ENCODE measurements at places on chromosomes 4 and X.

DNA sequence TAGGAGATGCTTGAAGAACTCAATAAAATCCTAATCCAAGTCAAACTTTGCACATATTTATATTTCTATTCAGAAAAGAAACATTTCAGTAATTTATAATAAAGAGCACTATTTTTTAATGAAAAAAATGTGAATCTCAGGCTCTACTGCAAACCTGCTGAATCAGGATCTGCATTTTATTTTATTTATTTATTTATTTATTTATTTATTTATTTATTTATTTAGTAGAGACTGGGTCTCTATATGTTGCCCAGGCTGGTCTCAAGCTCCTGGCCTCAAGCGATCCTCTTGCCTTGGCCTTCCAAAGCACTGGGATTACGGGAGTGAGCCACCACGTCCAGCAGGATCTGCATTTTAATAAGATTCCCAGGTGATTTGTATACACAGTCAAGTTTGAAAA is 16.0 kb downstream of the SUPT20HL1 start:
- no peak for DNase-seq

DNA sequence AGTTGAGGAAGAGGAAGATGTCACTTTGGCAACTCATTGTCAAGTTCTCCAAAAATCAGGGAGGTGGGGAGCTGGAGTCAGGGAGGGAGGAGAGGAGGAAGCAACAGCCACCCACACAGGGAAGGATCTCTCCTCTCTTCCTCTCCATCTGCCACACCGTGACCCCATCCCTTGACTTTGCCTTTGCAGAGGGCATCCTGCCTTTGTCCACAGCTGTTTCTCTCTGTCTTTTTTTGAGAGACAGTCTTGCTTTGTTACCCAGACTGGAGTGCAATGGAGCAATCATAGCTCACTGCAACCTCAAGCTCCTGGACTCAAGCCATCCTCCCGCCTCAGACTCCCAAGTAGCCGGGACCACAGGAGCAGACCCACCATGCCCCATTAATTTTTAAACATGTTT is 276.0 kb downstream of the SHOX start:
- no peak for DNase-seq

GRCh38 chrX:47936224-47936939 is 67.4 kb downstream of the ZNF182 start:
- no peak for DNase-seq

DNA sequence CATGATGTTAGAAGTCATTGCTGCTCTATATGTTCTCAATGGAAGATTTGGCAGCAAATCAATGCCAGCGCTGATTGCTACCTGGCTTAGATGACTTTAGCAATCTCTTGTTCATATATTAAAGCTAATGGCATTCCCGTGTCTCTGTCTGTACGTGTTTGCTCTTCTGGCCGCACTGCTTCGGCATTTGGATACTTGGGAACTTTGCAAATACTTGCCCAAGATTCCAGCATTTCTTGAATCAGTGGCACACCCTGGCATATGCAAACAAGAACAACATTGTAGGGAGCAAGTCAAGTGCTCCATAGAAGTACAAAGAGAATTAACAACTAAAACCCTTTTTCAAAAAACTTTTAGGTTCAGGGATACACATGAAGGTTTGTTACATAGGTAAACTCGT is 128.9 kb upstream of the TMEM164 start:
- DNase-seq: no peak

GRCh38 chrX:47643926-47644325 is 6.4 kb downstream of the ELK1 start:
- DNase-seq: no peak

DNA sequence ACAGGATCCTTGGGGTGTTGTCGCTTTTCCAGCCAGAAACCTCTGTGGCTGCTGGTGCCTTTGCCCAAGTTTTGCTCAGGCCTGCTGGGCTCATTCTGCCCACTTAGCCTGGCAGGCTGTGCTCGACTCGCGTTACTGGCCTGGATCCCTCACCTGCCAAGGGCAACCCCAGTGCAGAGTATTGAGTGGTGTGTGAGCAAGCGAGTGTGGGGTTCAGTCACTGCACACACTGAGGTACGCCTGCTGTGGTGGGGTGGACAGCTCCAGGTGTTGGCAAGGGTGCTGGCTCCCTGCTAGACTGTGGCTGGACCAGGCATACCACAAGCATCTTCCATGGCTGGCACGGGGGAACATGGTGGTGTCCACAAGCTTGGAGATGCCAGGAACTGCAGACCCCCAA is 22.6 kb downstream of the SPCS3 start:
- DNase-seq: no peak

DNA sequence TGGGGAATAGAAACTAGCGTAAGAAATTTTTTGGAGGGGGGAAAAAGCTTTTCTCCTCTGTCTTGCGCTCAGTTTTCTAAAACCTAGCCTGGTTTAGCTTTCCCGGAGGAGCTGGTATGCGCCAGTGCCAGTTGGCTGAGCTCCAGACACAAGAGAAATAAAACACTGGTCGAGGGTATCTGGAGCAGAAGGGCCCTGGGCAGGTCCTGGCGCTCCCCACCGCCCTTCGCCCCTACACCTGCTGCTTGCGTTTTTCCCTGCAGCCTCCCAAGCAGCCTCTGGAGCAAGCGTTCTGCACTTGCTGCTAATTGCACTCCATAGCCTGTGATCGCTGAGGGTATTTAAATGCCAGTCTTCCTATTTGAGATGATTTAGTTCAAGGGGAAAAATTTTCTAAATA is 816 bp downstream of the EREG start:
- DNase-seq: no peak

- no peak for DNase-seq
Observed at GRCh38 chr4:6929812-6930464, 20.3 kb downstream of the TBC1D14 start.

DNA sequence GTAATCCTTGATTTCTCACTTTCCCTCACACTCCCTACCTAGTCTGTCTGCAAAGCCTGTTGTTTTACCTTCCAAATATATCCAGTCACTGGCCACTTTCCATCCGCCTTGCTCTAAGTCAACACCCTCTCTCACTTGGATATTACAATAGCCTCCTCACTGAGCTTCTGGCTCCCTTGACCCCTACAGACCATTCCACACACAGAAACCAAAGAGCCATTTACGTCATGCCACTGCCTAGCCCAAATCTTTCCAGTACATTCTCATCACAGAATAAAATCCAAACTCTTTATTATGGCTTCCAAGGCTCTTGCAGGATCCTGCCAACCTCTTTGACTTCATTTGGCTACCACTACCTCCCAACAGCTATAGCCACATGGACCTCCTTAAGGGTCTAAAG is 25.7 kb upstream of the ARHGEF9 start:
- no peak for DNase-seq

DNA sequence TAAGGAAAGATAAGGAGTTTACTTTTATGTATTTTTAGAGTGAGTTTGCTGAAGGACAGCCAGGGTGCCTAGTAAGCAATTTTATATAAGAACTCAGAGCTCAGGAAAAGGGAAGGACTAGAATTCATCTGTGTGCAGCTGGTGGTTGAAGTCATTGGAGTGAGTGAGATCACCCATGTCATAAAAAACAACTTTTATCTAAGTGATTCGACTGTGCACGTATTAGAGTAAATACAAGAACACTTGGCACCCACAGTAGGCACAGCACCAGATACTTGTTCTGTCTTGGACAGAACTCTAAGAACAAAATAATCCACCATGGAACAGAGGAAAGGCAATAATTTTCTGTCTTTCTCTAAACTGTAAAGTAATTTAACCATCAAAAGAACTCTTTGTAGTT is 31.6 kb downstream of the SYNPO2 start:
- DNase-seq: no peak

GRCh38 chr4:6920171-6920570 is 10.5 kb downstream of the TBC1D14 start:
- no peak for DNase-seq

DNA sequence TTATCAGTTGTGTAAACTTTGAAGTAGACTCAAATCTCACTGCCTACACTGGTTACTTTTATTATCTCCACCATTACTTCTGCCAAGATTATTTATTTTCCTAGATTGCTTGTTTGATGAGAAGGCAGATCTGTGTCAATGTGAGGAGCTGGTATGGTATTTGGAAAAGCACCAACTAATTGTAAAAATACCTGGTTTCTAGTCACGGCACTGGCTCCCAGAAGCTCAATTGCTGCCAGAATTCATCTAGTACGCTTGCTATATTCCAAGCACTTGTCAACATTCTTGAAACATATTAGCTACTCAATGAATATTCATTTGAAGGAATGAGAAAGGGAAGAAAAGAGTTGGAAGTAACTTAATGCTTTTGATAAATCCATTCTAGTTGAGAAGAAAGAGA is 1376.8 kb upstream of the ADGRL3 start:
- no peak for DNase-seq

GRCh38 chr4:163688856-163689255 is 194.4 kb downstream of the TMA16 start:
- DNase-seq: no peak

DNA sequence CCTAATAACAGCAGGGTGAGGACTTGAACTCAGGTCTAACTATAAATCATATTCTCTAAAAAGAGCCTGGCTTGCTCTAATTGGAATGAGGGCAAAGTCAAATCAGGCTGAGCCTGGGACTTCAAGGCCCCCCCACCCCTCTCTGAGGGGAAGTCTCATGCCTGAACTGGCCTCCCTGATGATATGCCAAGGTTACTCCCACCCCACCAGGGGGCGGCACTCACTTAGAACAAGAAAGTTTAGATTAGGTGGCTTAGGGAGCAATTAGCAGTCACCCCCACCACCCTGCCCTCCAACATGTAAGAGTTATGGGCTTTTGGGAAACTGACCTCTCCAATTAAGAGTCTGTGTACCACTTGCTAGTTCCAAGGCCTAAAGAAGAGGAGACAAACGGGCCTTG is 2.7 kb downstream of the FOXO4 start:
- DNase-seq: peak; percentile 73

GRCh38 chrX:40784516-40785151 is 49.3 kb upstream of the MED14 start:
- no peak for DNase-seq

GRCh38 chr4:16226816-16227461 is 668 bp upstream of the TAPT1 start:
- DNase-seq: peak; percentile 16

- no peak for DNase-seq
Observed at GRCh38 chrX:25427873-25428555, 412.2 kb upstream of the ARX start.

GRCh38 chr4:83599183-83599582 is 63.3 kb downstream of the GPAT3 start:
- DNase-seq: no peak

GRCh38 chr4:100826808-100827548 is 309.2 kb upstream of the EMCN start:
- DNase-seq: no peak

DNA sequence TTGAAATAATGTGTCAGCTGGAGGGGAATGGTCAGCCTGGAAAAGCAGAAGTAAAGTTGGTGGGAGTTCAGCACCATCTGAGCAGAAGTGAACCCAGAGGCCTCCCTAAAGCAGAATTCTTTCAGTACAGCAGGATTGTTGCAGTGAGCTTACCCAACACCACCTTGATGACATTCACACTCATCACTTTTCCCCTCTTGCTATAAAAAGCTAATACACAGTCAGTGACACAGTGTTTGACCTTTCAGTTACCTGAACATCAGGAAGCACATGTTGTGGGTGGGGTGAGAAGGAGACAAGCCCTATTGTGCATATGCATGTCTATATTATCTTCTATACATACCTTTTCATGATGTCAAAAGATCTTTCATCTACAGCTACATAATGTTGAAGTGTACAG is 624.7 kb upstream of the ZFP42 start:
- DNase-seq: no peak

- DNase-seq: no peak
Observed at GRCh38 chr4:159639671-159640323, 536.9 kb downstream of the RAPGEF2 start.

- no peak for DNase-seq
Observed at GRCh38 chr4:149370785-149371420, 444.7 kb downstream of the IQCM start.

- no peak for DNase-seq
Observed at GRCh38 chrX:111052478-111052877, 43.5 kb upstream of the PAK3 start.

GRCh38 chr4:39729557-39729956 is 31.6 kb downstream of the UBE2K start:
- DNase-seq: no peak

- no peak for DNase-seq
Observed at GRCh38 chrX:45669715-45670340, 469.2 kb upstream of the DIPK2B start.

DNA sequence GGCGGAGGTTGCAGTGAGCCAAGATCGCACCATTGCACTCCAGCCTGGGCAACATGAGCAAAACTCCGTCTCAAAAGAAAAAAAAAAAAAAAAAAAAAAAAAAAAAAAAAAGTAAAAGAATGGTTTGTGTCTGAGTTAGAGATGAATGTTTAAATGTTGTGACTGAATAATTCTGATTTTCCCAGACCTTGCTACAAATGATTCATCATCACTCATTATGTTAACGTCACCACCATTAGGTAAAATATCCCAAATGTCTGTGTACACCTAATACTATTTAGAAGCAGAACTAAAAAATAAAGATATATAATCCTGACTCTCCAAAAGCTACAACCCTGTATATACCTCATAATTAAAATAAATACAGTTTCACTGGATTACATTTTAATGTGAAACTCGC is 70.8 kb downstream of the HHIP start:
- no peak for DNase-seq

DNA sequence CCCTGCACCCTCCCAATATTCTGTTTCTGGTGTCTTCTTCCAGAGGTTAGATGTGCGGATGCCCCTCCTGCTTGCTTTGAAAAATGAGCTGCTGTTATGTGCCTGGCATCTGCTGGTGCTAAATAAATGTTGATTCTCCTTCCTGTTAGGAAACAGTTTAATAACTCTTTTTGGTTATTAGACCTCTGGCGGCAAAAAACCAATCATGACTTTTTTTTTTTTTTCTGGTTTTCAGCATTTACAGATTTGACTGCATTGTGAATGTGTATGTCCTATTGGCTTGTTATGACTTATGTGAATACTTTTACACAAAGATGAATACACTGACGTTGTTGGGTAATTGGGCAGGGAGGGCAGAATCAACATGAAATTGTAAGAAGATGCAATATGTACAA is 13.6 kb upstream of the TMEM156 start:
- DNase-seq: no peak

DNA sequence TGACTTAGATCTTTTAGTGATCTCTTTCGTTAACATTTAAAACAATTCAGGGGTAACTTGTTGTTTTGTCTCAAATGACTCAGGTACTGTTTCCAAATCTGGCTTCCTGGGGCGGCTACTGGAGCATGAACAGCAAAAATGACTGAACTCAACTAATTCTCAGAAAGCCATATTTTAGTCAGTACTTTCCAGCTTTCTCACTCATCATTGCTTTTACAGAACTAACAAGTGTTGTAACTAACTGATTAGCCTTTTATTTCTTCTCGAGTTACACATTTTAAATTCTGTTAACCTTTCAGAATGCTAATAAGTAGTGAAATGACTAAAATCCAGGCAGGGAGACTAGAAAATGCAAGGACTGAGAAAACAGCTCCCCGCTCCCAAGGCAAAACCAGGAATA is 55.3 kb downstream of the JADE3 start:
- DNase-seq: no peak

DNA sequence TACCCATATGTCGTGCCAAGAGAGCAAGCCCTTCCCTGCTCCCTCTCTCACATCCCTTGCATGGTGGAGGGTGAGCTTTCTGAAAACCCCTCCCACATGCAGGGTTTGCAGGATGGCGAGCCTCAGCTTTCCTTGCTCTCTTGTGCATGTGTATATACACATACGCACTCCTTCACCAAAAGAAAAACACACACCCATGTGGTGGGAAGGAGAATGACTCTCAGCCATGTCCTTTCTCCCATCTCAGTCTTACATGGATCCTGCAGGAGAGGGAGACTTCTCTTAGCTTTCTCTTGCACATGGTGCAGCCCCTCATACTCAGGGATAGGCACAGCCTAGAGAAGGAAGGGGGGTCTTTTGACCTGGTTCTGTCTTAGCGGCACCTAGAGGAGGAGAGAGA is 81.1 kb downstream of the CLCN5 start:
- no peak for DNase-seq
